ENCODE measurements at places on chromosomes 5 and 9.

DNA sequence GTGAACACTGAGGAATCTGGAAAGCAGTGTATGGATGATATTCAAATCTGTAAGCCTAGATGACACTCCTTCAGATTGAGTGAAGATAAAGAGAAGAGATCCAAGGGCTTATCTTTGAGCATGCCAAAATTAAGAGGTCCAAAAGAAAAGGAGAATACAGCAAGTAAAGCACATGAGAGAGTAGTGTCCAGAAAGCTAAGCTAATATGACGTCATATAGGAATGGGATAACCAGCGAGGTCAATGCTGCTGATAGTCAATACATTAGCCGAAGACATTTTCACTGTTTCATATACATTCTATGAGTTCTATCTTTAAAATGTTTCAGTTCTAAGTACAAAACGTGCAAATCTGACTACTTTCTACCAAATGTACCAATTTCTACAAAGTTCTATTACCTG lies 975.8 kb downstream of the TLE4 start:
- DNase-seq, result no peak

DNA sequence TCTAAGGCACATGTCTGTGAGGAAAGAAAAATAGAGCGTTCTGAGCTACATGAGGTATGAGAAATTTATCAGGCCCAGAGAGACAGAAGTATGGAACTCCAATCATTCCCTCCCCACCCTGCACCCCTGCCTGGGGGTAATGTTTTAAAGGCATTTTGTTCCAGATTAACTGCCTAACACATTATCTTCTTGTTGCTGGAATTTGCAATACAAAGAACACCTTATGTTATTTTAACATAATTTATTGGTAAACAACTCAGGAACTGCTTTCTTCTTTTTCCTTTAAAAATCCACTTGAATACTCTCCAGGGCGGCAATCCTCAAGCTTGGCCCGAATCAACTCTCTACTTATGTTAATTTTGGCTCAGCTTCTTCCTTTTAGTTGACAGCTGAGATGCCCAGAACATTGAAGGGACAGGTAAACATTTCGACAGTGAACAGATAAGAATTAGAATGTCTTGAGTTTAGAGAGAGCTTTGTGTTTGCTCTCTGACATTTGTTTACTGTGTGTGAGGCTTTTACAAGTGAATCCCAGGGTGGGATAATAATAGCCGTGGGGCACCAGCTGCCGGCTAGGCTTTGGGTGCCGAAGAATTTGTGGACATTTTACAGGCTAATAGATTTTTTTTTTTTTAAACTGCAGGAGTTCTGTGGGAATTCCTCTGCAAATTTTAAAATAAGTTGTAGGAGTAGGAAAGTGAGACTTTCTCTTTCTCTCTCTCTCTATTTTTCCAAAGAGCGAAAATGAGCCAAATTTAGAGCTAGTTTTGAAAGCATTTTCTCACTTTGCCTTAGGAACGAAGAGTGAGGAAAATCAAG lies 96.4 kb upstream of the TAF11L2 start:
- no peak for DNase-seq

GRCh38 chr5:118956727-118957126 lies 31.6 kb downstream of the DTWD2 start:
- peak; percentile 18 for DNase-seq

DNA sequence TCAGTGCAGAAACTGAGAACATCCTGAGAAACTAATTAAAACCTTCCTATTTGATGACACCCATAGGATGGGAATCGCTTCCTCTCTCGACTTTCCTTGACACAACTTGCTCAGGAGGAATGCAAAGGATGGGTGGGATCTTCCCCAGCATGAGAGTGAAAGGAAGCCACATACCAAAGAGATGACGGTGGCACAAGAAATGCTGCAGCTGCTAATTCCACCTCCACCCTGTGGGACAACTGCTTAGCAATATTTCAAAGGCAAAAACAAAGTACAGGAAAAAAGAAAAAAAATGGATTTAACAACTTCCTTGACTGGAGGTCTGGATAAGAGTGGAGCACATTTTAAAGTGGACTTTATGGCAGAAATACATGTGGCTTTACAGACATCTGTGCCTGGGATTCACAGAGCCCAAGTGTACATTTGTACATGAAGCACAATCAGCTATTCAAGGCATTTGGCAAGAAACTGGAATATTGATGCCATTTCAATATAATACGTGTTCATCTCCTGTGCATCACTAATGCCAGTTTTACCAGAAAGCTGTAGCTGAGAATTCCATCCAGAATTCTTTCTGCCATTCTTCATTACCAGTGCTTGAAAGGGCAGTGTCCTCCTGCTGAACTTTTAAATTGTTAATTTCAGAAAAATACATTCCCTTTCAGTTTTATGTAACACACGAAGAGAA lies 359.2 kb upstream of the ACTBL2 start:
- DNase-seq, result no peak

- DNase-seq, result no peak
Measured at GRCh38 chr5:27494887-27495286, 456.5 kb upstream of the CDH9 start.

DNA sequence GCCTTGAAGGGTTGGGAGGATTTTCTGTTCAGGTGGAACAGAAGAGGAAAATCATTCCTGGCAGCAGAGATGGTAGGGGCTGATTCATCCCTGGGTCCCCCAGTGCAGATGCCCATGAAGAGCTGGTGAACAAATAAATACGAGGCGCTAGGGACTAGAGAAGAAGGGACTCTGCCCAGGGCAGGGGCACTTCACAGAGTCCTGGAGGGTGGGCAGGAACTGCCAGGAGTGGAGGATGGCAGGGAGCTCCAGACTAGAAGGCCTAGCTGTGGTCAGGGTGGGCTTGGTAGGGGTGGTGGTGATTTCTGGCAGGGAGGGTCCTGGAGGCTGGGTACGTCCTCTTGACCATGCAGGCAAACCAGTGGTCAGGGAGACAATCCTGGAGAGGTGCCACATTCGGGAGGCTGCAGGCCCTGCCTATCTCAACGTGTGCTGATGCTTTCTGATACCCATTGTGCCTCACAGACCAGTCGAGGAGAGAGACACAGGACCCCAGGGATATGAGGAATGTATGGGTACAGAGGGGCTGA lies 69.9 kb downstream of the CRB2 start:
- DNase-seq, result no peak

All from erythroblast (primary cell).